ENCODE measurements at places on chromosomes 3 and 15. TPM values are rescaled to one million over a fixed set of nuclear protein-coding genes. Genes with fewer than 3 reads are reported as not detected.

Gene SLC2A2
- not detected for total RNA-seq

Gene ISL2
- total RNA-seq: 2.9 TPM

Gene ANKRD63
- 0.40 TPM for total RNA-seq

Gene MME
- total RNA-seq: 0.12 TPM

Gene A4GNT
- total RNA-seq: not detected

Gene ELL3
- total RNA-seq: 1.7 TPM

Gene CYB561D2
- 18.1 TPM for total RNA-seq

Gene GOLGA8H
- 2.4 TPM for total RNA-seq

Gene GOLGA8O
- total RNA-seq: 0.28 TPM

Gene ITGA11
- 4.3 TPM for total RNA-seq

Gene COL8A1
- not detected for total RNA-seq

Gene HIGD2B
- total RNA-seq: not detected

Gene MAGEF1
- 29.3 TPM for total RNA-seq

Gene AHSG
- not detected for total RNA-seq

Gene PRTG
- total RNA-seq: 8.9 TPM

Measured in A549 treated with AZD2906 at 1 μM for 4 hours (cell line).